NCI-H187 (cell line): ENCODE measurements at places on chromosomes 5 and 9.

GRCh38 chr9:137279741-137280473 lies 2.4 kb downstream of the TOR4A start:
- no peak for DNase-seq

- DNase-seq = no peak
Measured at GRCh38 chr5:62627121-62627520, 48.5 kb downstream of the LRRC70 start.

DNA sequence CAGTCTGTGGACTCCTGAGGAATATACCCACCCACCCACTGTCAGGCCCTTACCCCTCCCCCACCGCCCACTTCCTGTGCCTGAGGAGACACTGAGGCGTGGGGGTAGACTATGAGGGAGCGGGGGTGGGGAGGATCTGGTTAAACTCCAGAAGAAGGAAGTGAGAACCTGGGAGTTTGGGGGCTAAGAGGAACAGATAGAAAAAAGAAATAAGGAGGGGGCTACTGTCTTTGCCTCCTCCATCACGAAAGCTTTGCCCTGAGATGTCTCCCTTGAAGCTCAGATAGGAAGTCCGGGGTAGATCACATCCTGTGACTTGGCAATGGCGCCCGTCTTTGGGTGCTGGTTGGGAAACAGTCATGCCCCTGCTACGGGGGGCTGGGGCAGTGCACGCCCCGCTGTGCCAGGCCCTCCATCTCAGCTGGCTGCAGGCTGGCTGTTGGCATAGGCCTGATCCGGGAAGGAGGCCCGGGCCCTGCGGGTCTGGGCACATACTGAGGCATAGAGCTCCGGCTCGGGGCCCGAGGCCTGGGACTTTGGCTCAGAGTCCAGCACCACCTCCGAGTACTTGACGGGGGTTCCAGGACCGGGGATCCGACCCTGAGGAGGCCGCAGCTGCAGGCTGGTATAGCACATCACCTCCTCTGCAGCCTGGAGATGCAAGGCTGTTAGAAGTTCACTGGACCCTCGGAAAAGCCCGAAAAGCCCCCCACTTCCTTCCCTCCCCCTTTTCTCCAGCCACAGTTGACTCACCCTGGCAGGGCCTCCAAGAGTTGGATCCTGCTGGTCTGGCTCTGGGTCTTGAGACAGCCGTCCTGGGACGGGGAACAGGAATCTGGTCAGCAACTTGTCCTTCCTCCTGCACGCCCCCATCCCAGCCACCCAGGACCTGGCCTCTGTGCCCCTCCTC lies 1.0 kb downstream of the SIT1 start:
- no peak for DNase-seq

- DNase-seq = no peak
Measured at GRCh38 chr9:126058591-126058990, 268.0 kb upstream of the MVB12B start.

GRCh38 chr9:27154908-27155307 lies 45.9 kb downstream of the TEK start:
- DNase-seq = no peak

DNA sequence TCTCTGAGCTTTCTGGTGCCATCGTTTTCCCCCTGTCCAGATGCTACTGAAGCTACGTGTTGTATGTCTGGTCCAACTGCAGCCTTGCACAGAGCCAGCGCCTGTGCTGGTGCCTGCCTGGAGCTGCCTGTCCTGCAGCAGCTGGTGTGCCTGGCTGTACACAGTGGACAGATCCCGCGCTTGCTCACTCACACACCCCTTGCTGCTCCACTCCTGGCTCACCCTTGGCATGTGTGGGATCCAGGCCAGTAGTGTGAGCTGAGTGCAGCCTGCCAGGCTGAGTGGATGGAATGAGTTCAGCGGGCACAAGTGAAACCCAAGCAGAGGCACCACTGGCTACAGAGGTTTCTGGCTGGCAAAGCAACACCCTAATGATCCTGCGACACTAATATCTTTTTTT lies 40.4 kb downstream of the FER start:
- no peak for DNase-seq

GRCh38 chr5:123871373-123871772 lies 359.4 kb downstream of the CSNK1G3 start:
- DNase-seq = no peak

DNA sequence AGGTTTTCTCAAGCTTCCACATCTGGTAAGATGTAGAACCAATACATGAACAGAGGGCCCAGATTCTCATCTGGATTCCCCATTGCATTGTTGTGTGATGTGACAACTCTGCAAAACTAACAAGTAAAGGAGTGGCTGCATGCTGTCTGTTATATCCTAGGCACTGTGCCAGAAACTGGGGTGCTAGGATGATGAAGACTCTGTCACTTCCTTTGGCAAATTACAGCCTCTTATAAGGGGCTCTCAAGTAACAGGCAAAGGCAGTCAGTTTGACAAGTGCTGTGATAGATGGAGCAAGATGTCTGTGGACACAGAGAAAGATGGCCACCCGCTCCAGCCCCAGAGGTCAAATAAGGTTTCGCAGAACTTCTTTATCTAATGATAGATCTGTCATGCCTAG lies 115.7 kb downstream of the PAPPA start:
- no peak for DNase-seq

DNA sequence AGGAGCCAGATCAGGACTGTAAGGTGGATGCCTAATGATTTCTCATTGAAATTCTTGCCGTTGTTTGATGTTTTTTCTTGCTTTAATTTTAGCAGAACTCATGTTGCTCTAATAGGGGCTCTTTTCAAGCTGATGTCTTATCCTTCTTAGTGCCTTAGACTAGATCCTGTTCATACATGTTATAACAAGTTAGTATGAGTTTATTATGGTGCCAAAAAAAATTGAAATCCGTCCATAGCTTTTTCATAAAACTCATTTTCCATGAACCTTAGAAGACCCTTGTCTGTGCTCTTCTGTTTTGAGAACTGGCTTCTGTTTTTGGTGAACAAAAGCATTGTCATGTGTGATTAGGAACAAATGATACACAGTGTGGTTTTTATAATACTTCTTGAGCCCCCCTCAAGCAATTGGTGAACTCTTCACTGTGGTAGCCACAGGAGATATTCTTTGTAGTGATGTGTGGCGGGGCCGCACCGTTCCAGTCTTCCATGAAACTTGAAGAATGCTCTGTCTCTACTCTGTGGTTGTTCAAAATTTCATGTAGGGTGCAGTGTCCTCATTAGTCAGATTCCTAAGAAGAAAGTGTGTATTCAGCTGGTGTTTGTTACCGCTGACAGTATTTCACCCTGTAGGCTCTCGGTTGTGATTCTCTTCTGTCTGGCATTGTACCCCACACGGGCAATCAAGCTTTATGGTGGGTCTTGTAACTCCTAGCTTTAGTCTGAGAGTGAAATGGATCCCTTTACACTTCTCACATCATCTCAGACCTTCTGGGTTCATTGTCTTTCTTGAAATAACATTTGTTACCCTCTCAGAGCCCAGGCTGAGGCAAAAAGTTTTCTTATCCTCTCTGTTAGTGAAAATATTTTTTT lies 10.7 kb downstream of the OTULIN start:
- no peak for DNase-seq

- no peak for DNase-seq
Measured at GRCh38 chr5:168883281-168883741, 304.1 kb upstream of the PANK3 start.

DNA sequence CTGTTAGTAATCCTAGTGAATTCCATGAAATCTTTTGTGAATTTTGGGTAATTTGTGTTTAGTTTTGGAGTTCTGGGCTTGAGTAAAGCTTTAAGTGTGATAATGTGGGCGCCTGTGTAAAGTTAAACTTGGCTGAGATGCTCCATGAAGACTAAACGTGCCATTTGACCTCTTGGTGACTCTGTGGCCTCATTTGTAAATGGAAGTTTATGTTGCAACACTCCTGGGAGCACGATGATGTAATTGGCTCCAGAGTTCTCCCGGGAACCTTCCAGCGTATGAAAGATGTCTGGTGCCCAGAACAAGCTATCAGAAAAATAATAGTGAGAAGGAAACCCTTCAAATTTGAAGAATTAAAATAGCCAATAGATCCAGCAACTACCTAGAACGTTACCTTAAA lies 981.2 kb downstream of the TLE4 start:
- no peak for DNase-seq

DNA sequence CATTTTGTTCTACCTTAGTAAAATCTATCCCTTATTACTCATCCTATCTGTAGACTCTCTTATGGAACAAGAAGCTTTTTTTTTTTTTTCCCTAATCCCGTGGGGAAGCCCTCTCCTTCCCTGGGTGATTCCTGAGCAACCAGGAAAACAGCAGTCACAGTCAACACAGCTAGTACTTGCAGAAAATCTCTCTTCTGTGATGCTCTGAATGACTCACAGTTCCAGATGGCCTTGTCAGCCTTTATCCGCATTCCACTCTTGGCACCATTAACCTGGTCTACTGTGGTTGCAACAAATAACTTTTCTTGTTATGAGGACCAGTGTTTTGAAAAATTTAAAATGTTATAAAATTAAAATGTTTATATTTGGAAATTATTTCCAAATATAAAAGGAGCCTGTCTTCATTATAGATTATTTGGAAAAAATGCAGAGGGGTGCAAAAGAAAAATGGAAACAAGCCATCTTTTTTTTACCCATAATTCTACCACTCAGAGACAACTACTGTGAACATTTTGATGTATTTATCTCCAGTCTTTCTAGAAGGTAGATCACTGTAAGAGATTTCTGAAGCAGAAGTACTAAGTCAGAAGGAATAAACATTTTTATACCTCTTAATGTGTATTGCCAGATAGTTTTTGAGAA lies 486.7 kb downstream of the RAB3C start:
- DNase-seq = no peak

DNA sequence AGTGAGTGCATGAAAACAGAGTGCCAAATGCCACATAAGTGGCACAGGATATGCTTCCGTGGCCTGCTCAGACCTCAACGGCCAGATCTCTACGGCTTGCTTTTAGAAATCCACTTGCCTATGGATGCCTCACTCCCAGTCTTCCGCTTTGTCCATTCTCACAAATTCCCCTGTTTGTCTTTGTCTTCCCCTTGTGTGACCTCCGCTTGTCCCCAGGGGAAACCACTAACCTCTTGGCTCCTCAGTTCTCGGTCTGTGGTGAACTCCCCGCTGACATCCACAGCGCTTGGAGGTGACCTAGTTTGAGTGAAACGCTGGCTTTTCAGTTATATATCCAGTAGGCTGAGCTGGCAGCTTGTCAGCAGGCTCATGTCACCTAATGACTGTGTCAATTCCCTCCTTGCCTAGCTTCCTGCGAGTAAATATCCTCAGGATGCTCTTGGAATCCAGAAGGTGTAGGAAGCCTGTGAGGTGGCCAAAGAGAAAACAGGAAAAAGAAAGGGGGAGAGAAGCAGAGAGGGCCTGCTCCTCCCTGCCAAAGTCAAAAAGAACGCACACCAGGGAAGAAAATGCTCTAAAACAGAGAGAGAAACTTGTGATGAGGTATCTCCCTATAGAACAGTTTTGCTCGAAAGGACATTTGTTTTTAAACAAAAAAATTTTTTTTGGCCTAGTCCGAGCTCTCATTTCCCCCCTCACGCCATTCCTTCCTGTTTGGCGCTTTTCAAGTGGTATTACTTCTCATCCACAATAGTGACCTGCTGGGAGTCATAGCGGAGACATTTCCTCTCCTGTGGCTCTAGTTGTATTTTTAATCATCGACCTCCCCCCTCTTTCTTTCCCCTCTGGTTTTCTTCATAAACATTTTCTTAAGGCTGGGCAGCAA lies 101.6 kb upstream of the SPRY4 start:
- no peak for DNase-seq

DNA sequence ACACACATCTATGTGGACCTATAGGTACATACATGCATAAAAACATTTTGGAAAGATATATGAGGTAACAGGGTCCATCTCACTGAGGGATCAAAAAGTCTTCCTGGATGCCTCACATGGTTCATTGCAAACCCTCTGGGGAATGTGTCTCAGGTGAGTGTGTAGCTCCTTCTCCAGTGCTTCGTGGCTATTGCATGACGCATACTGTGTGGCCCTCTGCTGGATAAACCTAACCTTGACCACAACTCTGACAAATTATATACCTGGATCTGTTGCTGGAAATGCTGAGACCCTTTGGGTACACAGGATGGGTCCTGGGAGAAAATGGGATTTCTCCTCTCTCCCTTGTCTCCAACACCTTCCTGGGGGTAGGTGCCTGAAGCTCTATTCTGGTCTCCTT lies 91.9 kb downstream of the JAKMIP2 start:
- DNase-seq = no peak

DNA sequence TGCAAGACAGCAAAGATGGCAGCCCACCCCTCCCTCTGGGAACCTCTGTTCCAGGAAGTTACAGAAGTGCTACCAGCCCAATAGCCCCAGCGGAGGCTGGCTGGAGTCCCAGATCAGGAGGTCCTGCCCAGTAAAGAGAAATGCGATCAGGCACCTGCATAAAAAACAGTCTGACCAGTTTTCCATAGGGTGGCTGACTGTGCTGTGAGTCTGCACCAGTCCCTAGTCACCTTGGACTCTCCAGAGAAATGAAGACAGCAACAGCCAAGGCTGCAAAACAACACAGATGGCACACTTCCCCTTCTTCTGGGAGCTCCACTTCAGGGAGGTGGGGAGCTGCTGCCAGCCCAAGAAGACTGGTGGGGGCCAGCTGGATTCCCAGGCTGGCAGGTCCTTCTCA lies 265.5 kb upstream of the PCSK5 start:
- DNase-seq = no peak

DNA sequence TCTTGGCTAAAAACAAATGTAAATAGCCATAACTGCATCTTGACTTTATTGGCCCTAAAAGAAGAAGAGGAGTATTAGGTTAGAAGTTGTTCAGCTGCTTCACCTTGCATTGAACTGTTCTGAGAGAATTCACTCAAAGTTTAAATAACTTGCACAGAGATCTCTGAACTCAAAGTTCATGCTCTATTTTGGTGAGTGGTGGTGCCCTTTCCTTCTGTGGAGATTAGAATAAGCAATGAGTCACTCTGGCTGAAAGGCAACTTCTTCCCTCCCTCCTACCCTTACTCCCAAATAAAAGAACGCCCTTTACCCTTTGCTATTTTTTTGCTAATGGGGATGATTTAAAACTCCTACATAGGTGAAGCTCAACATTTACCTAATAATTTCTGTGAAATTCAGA lies 48.9 kb downstream of the ERMP1 start:
- no peak for DNase-seq

GRCh38 chr9:36056896-36057295 lies 20.2 kb downstream of the RECK start:
- DNase-seq = no peak

GRCh38 chr5:43649256-43649655 lies 46.3 kb downstream of the NNT start:
- DNase-seq = no peak

DNA sequence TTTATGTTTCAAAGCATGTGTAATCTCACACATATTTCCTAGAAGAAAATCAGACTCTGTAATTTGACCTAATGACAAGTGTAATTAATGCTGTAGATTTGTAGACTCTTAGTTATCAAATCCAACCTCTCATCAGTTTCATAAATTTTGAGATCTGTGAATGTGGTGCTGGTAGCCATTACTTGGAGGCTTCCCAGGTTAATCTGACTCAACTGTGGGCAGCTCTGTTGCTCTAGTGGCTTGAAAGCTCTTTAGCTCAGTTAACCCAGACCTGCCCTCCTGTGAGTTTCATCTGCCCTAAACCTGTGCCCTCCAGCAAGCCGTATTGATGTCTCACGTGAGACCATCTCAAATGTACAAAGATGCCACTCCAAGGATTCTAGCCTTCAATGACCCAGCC lies 323.4 kb downstream of the FBXL7 start:
- DNase-seq = no peak

- DNase-seq = no peak
Measured at GRCh38 chr5:143033535-143034250, 263.5 kb downstream of the ARHGAP26 start.
